Ovary (tissue), 10 donors: ENCODE measurements at places on chromosomes 2 and 18. TPM values are rescaled to one million over a fixed set of nuclear protein-coding genes. Genes with fewer than 3 reads are reported as not detected.

DNA sequence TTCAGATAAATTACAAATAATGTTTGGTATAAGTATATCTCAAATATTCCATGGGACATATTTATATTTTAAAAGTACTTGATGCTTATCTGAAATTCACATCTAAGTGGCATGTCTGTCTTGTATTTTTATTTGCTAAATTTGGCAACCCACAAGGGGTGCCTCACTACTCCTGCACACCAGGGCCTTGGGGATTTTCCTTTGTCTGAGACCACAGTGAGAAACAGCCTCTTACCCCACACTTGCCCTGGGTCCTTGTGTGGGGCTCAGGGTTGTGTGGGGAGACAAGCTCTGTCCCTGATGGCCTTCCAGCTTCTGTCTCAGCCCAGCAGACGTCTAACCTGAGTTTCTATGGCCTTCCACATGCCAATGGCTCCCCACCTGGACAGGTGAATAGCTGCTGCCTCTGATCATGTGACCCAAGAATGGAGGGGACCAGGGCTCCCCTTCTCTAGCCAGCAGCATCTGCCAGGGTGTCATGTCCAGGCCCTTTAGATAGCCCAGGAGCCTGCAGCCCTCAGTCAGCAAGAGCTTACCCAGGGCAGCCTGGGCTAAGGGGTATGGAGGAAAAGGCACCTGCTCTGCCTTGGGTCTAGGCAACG lies 49.5 kb upstream of the MRPL33 start:
- DNase-seq, result no peak

DNA sequence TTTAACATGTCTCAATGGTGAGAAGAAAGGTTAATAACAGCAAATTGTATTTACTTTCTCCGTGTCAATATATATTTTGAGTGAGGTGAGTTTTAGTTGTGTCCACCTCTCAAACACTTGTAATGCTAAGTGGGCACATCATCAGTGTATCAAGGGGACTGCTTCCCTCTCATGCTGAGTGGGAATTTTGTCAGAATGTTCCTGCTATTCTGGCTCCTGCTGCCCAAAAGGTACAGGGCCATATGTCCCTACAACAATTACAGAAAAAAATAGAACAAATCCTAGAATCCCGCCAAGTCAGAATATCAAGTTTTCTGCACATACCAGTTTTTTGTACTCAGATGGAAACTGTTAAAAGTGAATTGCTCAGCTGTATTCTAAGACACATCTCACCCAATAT lies 5.4 kb upstream of the CERKL start:
- no peak for DNase-seq

DNA sequence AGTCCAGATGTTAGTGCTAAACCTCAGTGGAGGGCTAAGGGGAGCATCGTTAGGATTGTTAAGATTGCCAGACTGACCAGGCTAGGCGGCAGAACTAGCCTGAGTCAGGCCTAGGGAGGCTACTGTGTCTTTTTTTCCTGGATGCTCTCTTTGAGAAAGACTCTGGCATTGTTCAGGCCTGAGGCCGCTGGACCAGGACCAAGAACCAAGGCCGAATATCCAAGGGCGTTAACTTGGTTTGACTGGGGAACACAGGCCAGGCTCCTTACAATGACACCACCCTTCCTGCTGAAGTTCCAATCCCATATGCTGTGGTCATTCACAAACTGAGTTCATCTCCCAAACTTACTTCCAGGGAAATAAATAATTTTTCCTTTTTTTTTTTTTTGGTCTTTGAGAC lies 10.6 kb downstream of the HTRA2 start:
- no peak for DNase-seq

NPPC gene
- total RNA-seq, result 0.68 TPM
